AML-193 (cell line): ENCODE measurements at places on chromosomes 1 and 21.

- DNase-seq: no peak
Observed at GRCh38 chr1:3695326-3696217, 43.3 kb downstream of the TP73 start.

DNA sequence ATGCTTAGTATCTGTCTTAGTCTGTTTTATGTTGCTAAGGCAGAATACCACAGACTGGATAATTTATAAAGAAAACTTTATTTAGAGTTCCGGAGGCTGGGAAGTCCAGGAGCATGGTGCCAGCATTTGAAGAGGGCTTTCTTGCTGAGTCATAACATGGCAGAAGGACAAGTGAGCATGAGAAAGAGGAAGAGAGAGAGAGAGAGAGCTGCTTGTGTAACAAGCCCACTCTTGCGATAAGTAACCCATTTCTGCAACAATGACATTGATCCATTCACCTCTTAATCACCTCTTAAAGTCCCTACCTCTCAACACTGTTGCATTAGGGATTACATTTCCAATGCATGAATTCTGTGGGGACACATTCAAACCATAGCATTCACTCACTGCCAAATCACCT is 11.7 kb upstream of the MYOCOS start:
- peak; percentile 37 for DNase-seq

DNA sequence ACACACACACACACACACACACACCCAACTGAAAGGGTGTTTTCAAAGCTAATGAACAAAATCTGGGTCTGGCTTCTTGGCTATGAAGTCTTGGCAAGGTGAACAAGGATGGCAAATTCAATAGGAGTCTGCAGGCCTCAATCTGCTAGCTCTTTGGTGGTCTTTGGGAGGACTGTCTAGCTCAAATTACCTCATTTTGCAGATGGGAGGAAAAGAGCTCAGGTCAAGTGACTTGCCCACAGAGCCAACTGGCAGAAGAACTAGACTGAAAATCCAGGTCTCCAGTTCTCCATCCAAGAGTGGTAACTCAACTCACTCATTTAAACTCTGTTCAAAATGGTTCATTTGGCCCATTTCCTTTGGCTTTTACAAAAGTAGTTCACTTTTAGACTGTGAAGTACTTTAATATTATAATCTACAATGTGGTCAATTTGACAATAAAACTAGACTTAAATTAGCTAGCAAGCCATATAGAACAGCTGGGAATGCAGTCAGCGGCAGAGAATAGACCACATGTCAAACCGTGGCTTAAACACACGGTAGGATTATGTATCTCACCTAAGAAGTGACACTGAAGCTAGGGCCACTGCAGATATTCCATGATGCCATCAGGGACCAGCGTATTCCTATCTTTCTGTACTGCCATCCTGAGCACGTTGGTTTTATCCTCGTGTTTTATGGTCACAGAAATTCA is 112.9 kb downstream of the APP start:
- no peak for DNase-seq

DNA sequence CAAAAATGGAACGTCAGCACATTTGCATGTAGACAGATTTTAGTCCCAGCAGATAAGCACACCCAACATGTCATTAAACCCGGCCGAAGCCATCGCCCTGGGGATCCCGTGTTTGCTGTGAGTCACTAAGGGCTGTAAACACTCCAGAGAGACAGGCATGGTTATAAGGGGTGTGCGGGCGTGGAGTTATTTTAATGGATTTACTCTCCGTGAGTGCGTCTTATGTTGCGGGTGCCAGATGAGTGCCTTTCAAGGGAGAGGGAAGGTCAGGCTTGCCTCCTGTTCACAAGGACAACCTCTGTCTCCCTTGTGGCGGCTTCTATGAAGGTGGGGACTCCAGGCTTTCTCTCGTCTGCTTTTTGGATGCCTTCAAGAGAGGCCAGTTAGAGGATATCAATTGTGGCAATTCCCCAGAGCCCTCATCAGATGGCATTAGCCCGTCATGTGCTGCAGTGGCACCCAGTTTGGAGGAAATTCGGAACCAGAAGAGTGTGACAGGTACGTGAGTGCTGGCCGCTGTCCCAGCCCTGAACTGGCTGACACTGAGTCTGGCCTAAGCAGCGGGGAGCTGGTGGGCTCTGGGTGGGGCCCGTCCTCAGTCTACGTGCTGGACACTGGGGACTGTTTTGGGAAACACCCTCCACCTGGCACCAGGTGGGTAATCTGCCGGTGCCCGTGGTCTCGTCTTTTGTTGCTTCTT is 223.8 kb upstream of the TMEM51 start:
- DNase-seq: no peak

DNA sequence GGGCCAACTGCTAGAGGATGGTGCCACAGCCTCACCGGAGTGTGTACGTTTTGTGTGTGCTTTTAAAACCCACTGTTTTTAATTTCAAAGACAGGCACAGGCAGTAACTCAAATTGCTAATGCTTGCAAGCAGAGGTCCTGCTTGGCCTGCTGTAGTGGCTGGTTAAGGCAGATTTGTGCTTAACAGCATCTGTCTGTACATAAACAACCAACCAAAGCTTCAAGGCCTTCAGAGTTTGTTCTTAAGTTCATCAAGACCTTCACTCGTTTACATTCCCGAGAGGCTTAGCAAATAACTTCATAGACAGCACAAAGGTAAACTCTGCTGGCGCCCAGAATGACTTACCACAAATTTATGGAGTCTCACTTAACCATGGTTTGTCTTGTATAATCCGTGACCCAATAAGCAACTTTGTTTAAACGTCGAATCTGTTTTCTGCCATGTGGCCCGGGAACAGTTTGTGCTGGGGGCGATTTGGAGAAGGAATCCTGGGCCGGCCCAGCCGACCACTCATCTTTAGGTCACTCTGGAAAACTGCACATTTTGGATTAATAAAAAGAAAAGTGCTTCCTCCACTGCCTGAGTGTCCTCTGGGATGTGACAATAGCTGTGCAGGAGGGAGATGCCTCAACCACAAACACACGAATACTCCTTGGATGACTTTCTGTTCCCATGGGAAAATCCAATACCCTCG is 58.1 kb downstream of the CAPZB start:
- no peak for DNase-seq

GRCh38 chr1:209367061-209367772 is 216.3 kb upstream of the CAMK1G start:
- DNase-seq: no peak

- DNase-seq: no peak
Observed at GRCh38 chr1:162384601-162385279, 3.2 kb downstream of the C1orf226 start.

- no peak for DNase-seq
Observed at GRCh38 chr1:84721152-84721551, 30.9 kb upstream of the SSX2IP start.

DNA sequence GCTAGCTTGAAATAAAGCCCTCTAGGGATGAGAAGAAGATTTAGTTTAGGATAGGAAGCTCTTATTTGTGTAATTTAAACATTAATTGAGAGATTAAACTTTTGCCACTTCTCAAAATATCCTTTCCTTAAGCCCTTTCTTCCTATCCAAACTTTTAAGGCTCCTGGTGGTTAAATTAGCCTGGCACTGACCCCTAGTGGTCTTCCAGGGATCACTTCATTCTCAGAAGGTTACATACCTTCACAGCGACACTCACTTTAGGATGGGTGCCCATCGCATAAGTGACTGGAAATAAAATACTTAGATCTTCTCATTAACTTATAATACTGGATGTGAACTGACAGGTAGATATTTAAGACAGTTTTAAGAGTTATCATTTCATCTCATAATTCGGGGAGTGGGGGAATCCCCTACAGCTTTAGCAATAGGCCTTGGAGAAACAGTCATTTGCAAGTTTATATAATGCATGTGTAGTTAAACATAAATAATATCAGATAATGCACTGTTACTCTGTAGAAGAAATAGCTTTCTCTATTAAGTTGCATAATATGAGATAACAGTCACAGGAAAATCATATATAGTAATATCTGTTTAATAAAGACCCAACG is 7.4 kb downstream of the LHX9 start:
- DNase-seq: peak; percentile 72

DNA sequence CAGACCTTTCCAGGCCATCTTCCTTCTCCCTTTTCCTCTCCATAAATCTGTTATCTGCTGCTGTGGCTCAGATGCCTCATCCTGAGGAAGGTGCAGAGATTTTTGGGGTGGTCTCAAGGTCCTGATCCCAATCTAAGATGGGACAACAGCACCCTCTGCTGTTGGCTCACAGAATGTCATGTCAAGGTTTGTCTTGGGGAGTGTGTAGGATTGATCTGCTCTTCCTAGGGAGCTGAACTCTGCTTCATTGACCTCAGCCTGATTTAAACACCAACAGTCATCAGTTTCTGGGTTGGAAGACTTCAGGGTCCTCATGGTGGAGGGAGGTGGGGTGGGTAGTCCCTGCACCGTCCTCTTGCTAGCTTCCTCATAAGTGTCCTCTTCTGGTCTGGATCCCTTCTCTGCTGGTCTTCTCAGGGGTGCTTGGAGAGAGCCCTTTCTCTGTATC is 62.8 kb upstream of the LAX1 start:
- peak; percentile 21 for DNase-seq

DNA sequence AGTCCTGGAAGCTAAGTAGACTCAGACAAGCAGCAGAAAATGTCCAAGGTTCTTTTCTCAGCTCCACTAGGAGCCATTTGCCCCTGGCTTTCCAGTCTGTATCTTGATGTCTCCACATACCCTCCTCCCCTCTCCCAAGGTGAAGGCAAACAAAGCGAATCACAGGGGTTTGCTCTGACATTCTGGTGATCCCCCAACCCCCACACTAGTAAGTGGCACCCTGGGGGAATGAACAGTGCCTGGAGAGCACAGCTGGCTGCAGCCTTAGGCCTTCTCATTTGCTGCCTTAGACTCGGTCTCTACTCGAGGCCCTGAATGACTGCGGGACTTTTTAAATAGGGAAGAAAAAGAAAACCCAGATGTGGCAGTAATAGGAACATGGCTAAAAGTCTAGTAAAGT is 15.3 kb downstream of the ERI3 start:
- no peak for DNase-seq

GRCh38 chr1:99438656-99439230 is 174.5 kb downstream of the PLPPR4 start:
- no peak for DNase-seq

- no peak for DNase-seq
Observed at GRCh38 chr1:85224295-85224694, 23.5 kb upstream of the SYDE2 start.

- DNase-seq: peak; percentile 74
Observed at GRCh38 chr1:36203554-36204346, 20.5 kb upstream of the THRAP3 start.
